ENCODE measurements at places on chromosomes 4 and X.

DNA sequence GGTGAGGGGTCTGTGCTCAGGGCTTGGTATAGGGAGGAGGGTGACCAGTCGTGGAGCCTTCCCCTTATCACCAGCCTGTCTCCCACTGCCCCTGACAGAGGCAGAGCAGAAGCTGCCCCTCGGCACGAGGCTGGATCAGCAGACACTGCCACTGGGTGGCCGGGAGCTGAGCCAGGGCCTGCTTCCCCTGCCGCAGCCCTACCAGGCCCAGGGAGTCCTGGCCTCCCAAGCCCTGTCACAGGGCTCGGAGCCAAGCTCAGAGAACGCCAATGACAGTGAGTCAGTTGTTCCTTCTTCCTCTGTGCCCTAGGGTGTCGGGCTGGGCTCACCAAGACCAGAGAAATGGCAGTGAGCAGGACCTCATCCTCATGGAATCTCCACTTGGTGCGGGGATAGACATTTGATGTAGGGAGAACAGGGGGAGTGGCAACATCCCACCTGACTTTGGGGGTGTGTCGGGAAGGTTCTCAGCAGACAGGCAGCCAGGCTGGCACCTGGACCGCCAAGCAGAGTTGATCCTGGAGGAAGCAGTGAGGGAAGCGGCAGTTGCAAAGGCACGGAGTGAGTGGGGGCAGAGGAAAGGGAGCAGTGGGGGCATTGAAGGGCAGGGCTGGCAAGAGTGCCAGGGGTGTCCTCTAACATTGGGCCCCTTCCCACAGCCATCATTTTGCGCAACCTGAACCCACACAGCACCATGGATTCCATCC is 14.3 kb upstream of the UBA1 start:
- no peak for DNase-seq

- DNase-seq: no peak
Observed at GRCh38 chr4:26858035-26858918, 2.4 kb upstream of the STIM2 start.

GRCh38 chrX:149531599-149531998 is 9.2 kb upstream of the EOLA1 start:
- DNase-seq: no peak

DNA sequence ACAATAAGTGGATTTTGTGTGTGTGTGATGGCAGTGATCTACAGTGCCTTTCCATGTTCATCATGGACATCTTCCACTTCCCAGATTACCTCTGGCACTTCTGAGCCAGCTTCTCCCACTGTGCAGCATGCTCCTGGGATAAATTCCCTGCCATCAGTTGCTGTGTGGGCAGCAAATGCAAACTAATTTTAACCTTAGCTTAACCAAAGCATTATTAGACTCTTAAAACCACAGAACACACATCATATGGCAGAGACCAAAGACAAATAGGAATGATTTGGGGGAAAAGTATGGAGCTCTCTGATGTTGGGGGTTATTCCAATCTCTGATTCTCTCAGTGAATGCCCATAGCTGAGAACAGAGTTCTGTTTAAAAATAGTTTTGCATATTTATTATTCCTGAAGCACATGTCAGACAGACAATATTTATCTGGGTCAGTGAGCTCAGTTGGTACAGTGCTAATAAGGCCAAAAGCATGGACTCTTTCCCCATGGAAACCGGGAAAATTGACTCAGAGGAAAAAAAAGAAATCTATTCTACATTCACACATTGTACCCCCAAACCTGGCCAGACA is 567.4 kb downstream of the IQCM start:
- DNase-seq: no peak

GRCh38 chrX:123967497-123967896 is 6.0 kb downstream of the STAG2 start:
- no peak for DNase-seq

GRCh38 chrX:7580127-7580526 is 262.8 kb upstream of the VCX start:
- no peak for DNase-seq

DNA sequence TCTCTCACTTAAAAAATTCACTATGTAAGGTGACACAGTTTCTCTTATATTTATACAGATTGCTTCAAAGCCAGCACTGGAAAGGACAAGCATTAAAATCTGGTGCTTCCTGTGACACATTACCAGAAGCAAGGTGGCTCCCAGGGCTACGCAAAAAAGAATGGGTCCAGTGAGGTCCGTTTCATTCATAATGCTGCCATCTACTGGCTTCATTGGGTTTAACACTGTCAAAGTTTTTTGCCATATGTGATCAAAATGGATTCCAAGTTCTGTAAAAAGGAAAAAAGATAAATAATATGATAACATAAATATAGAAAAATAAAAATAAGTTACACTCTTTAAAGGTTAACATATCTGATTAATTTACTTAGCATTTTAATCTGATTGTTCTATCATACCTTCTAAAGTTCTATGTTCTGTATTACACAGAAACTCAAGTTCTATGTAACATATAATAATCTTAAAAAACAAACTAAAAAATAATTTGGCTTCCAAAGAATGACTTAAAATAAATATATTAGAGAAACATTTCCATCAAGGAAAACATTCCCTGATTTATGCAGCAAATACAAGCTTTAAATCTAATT is 22.1 kb downstream of the YIPF7 start:
- DNase-seq: peak; percentile 6

- DNase-seq: no peak
Observed at GRCh38 chr4:26361297-26361696, 40.5 kb downstream of the RBPJ start.

DNA sequence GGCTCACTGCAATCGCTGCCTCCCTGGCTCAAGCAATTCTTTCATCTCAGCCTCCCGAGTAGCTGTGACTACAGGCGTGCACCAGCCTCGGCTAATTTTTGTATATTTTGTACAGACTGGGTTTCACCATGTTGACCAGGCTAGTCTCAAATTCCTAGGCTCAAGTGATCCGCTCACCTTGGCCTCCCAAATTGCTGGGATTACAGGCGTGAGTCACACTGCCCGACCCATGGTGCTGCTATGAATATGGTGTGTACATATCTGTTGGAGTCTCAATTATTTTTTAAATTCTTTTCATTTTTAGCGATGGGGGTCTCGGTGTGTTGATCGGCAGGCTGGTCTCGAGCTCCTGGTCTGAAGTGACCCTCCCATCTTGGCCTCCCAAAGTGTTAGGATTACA is 78.0 kb upstream of the PRKX start:
- DNase-seq: no peak

- no peak for DNase-seq
Observed at GRCh38 chr4:181018472-181018871, 1224.7 kb upstream of the TENM3 start.

Data from stimulated activated CD4-positive, alpha-beta T cell treated with anti-CD3 and anti-CD28 coated beads, TNF-alpha, amount 100 ng/mL, for 24 hours (primary cell).